ENCODE measurements at places on chromosomes 16 and 17.

- DNase-seq, result no peak
Measured at GRCh38 chr17:6096201-6097004, 26.2 kb downstream of the WSCD1 start.

GRCh38 chr17:6244253-6244652 lies 174.1 kb downstream of the WSCD1 start:
- DNase-seq, result no peak

- DNase-seq, result no peak
Measured at GRCh38 chr17:49730078-49730784, 22.5 kb upstream of the SLC35B1 start.

DNA sequence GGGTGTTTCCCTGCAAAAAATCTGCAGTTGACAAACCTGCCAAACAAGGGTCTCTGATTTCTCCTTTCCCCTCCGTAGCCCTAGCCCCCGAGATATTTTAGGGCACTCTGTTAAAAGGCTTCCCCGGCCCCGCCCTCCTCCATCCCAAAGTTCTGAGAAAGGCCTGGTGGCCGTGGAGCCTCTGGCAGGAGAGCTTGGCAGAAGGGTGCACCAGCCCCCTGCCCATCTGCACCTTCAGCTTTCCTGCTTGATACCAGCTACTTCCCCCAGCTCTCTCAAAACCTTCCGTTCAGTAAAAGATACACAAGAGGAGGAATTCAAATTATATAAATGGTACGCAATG lies 711 bp upstream of the CANT1 start:
- DNase-seq, result no peak

- no peak for DNase-seq
Measured at GRCh38 chr16:77594799-77595596, 127.3 kb upstream of the NUDT7 start.

- no peak for DNase-seq
Measured at GRCh38 chr16:56626685-56627084, 1.1 kb downstream of the MT1E start.

GRCh38 chr16:57240851-57241250 lies 4.2 kb upstream of the ARL2BP start:
- no peak for DNase-seq

DNA sequence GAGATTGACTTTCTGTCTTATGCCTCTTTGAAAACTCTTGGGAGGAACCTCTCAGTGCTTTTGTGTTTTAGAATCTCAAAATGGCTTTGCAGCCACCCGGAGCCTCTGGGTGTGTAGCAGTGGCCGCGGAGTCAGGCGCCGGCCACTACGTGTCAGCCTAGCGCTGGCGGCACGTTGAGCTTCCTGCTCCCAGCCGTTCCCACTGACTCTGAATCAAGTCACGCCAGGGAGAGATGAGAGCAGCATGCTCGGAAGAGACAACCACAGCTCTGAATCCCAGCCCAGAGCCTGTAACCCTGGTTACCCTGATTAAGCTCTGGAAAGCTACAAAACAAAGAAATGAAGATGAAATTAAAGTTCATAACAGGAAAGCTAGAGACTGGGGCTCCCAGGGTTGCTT lies 97.4 kb upstream of the CACNG5 start:
- no peak for DNase-seq

DNA sequence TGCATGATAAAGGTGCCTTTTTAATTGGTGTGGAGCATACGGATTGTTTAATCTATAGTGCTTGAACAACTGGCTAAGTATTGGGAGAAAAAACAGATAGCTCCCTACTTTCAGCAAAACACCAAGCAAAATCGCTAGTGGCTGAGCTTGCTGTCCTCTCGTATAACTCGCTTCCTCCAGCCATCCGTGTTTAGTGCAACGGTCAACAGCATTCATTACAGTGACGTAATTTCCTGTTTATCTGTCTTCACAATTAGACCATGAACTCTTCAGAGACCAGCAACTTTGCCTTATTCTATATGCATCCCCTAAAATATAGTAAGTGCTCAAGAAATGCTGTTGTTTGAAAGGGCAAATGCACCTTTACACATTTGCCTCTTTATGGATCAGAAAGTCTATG lies 511.9 kb downstream of the HAPSTR1 start:
- DNase-seq, result no peak

DNA sequence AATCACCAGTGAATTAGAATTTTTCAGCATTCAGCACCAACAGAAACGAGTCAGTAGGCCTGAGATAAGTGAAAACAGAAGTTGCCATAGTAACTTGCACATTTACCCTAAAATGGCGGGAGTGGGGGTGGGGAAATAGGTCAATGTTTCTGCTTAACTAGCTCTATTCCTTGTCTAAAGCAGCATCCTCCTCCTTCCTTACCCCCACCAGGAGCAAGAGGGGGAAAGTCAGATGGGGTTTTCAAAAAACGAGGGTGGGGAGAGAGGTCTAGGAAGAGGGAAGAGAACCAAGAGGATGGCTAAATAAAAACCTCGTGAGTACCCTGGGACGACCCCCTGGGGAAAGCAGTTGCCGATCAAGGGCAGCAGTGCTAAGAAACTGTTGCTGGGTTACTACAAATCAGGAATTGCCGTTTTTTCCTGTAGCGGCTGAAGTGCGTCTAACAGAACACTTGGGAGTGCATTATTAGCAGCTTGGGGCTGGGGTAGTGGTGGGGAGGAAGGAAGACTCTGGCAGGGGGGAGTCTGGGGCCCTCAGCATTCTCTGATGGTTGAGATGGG lies 34.4 kb upstream of the MNT start:
- no peak for DNase-seq

GRCh38 chr17:53134548-53134947 lies 688.2 kb upstream of the KIF2B start:
- no peak for DNase-seq

All from activated CD4-positive, alpha-beta T cell treated with anti-CD3 and anti-CD28 coated beads, Interleukin-2, amount 50 U/mL, for 4 hours (primary cell).